ENCODE measurements at places on chromosomes 1 and 21.

DNA sequence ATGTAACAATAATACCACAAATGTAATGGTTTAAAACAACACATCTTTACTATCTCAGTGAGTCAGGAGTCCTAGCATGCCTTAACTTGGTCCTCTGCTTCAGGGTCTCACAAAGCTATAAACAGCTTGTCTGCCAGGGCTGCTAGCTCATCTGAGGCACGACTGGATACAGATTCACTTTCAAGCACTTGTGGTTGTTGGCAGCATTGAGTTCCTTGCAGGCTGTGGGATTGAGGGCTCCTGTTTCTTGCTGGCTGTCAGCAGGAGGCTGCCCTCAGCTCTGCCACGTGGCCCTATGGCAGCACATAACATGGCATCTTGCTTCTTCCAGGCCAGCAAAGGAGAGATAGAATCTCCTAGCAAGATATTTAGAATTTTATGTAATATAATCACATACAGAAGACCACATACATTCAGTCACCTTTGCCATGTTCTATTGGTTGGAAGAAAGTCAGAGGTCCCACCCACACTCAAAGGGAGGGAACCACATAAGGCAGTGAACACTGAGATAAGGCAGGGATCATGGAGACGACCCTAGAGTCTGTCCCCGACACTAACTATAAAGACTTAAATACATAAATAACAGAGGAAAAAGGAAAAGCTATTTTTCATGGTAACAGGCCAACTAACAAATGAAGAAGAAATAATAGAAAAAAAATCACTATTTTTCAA lies 18.9 kb upstream of the IPP start:
- no peak for DNase-seq

DNA sequence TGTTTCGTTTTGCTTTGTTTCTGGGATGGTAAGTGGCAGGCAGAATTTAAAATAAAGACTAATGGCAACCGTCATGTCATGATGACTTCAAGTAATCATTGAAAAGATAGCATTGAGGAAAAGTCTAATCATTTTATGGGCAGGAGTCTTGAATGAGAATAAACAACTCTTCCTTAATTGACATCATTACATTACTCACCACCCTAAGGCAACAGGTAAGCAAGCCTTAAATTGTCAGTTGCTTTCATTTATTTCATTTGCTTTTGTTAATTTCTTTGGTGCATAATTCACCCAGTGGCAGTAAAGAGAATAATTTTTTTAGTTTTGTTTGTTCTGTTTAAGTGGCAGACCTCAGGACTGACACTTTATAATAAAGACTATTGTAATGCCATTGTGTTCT lies 669.0 kb downstream of the RWDD3 start:
- no peak for DNase-seq

DNA sequence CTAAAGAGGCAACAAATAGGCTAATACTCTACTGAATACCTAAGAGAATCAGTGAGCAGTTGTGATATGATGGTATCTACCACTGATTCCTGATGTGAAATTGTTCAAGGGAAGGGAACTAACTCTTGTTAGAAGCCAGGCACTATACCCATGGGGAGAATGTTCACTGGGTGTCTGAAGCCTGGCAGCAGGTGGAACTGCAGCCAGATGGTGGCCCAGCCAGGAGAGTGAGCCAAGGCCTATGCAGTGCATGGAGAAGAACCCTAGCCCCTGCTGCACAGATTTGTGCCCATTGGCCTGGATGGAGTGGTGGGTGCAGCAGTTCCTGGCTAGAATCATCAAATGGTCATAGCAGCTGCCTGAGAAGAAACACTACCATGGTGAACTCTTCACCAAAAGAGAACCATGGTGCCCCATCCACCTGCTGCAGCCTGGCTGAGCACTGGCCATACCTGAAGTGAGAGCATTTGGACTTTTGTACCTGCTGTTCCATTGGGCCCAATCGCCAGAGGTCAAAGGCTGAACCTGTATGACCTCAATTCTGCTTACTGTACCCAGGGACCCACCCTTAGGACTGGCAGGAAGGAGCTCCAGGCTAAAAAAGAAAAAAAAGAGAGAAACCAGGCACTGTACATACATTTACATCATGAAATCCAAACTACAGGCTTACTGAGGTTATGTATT lies 118.8 kb upstream of the IVNS1ABP start:
- no peak for DNase-seq

DNA sequence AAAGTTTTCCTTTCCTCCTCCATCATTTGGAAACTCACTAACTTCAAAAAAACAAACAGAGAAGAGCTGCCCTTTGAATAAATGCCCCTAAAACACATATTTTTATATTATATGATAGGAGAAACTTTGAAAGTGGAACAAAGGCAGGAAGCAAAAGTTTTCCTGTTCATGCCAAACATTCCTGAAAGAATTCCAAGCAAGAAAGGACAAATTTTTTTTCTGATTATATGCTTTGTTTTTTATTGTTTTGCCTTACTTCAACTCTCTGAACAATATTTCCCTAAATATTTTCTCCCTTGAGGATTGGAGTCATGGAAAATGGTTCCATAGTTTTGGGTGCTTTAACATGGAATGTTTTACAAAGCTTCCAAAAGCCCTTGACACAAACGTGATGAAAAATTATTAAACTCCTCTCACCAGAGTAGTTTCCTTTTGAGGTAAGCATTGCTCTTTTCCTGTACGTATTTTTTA lies 638.5 kb upstream of the CAMK1G start:
- no peak for DNase-seq

DNA sequence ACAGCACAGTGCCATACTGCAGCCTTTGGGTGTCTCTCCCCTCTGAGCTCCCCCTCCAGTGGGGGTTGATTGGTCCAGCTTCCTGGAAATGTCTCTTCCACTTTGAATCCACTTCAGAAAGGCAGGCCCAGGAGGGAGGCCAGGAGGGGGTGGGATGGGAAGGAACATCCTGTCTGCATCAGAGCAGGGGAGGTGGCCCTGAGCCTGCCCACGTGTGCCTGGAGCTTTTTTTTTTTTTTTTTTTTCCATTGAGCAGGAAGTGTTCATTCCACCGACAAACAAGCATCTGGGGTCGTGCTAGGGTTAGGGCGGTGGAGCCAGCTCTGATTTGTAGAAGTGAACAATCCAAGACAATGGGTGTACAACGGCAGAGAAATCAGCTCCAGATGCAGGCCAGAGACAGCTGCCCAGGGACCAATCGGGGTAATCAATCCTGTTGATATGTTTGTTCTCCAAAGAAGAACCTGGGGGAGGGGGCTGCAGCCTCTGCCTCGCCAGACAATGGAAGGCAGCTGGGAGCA lies 93.3 kb downstream of the SSBP3 start:
- DNase-seq, result peak; percentile 41

GRCh38 chr1:238779716-238780115 lies 606.7 kb upstream of the CHRM3 start:
- DNase-seq, result no peak

GRCh38 chr1:87684713-87685205 lies 356.1 kb downstream of the LMO4 start:
- peak; percentile 30 for DNase-seq

GRCh38 chr1:53606651-53607051 lies 132.3 kb downstream of the GLIS1 start:
- DNase-seq, result no peak

- no peak for DNase-seq
Observed at GRCh38 chr21:36792505-36792967, 93.6 kb downstream of the SIM2 start.

GRCh38 chr1:69707103-69707502 lies 139.4 kb downstream of the LRRC7 start:
- no peak for DNase-seq

GRCh38 chr1:17511188-17511587 lies 28.3 kb upstream of the ARHGEF10L start:
- no peak for DNase-seq

- no peak for DNase-seq
Observed at GRCh38 chr1:25569597-25570396, 26.4 kb downstream of the LDLRAP1 start.

- no peak for DNase-seq
Observed at GRCh38 chr1:236206548-236206947, 64.2 kb downstream of the GPR137B start.

GRCh38 chr21:45318146-45318555 lies 30.5 kb upstream of the POFUT2 start:
- DNase-seq, result no peak

- DNase-seq, result peak; percentile 34
Observed at GRCh38 chr1:218339267-218339831, 5.8 kb upstream of the TGFB2 start.

- DNase-seq, result no peak
Observed at GRCh38 chr1:36400825-36401601, 3.3 kb upstream of the LSM10 start.

GRCh38 chr1:243917177-243917862 lies 67.3 kb upstream of the AKT3 start:
- peak; percentile 41 for DNase-seq

- peak; percentile 35 for DNase-seq
Observed at GRCh38 chr1:64470665-64471217, 812 bp downstream of the CACHD1 start.

DNA sequence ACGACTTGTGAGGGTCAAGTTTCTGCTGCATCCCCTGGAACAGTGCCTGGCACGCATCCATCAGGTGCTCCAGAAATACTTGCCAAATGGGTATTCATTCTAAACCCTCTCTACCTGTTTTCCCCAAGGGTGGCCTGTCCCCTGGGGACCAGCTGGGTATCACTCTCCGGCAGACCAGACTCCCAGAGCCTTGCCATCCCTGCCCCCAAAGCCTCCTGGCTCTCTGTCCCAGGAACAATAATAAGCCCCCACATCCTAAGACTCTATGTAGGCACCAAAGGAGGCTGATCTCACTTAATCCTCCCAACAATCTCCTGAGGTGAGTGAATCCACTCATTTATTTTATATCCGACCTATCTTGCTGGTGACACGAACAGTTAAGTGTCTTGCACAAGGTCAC lies 96.7 kb downstream of the MRPL37 start:
- DNase-seq, result peak; percentile 19

- no peak for DNase-seq
Observed at GRCh38 chr1:161013131-161013487, 7.8 kb downstream of the F11R start.
